ENCODE measurements at places on chromosomes 2 and 18.
A peak's percentile ranks its signal among the peaks of the same experiment; 100 is the strongest.

DNA sequence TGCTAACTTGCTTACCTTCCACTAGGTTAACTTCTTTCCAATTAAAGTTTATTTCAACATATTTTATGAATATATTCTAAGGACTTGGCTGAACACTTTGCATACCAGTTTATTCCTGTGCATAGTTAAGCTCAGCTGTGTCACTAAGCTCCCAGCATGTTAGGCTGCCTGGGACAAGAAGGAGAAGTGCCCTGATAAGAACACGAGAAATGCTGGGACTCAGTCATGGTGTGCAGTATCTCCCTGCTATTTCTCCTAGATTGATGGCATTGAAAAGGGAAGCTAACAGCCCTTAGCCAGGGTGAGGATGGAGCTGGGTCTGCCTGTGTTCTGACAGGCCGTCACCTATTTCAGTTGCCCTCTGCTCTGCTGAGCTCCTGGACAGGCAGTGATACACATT lies 164.3 kb downstream of the TRABD2A start:
- DNase-seq: no peak

DNA sequence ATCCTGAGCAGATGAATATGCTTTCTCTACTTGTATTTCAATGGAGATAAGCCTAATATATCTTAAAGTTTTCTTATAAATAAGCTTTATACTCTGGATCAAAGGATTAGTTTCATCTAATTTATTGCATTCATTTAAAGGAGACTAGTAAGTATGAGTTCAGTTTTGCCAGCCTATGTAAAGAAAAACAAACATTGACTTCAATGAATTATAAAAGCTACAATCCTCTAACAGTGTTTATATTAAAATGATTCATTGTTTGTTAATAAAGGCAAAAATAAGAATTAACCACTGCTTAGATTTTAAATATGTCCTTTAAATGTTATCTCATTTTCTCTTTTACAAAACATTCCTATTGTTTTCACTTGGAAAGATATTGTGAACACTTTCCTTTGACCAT lies 566.0 kb downstream of the EPHA4 start:
- DNase-seq: no peak

DNA sequence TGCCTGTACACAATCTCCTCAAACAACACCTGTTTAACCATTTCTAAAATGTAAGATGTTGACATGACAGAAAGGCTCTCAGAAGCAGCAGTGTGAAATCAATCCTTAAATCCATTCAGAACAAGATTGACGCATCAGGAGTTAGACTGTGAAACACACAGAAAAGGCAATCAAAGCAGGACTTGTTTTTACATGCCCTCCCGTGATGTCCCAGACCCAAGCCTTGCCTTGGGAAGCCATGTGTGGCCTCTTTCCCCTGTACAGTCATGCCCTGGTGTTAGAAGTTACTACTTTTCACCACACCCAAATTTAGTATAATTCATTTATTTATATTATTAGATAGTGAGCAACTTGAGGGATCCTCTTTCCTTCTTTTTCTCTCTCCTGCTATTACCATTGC lies 115.7 kb downstream of the NCKAP5 start:
- no peak for DNase-seq

DNA sequence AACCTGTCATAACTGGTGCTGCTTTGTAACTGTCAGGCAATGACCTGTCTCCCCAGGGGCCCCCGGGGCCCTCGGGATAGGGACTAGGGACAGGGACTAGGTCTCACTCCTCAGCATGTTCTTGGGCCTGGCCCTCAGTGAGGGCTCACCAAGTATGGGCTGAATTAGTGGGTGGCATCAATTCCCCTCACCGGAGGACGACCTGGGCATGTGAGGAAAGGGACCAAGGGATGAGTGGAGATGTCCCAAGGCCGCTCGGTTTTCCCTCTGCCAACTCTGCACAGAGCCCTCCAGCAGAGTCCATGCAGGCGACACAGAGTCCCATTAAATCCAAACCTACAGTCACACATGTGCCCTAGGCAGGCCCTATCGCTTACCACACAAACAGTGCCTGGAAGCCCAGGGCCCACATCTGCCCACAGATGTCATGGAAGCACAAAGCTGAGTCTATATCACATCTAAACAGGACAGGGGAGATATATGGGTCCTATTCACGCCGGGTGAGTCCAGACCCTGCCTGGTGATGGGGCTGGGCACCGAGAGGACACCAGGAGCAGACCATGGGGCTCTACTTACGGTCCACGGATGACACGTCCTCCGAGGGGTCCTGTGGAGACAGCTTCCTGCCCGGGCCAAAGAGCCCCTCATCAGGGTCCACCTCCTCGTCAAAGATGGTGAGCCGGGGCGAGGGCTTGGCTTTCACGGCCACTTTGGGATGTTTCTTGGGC lies 26.6 kb downstream of the HS1BP3 start:
- DNase-seq: no peak

GRCh38 chr2:230865766-230866755 lies 1.3 kb downstream of the ITM2C start:
- no peak for DNase-seq

DNA sequence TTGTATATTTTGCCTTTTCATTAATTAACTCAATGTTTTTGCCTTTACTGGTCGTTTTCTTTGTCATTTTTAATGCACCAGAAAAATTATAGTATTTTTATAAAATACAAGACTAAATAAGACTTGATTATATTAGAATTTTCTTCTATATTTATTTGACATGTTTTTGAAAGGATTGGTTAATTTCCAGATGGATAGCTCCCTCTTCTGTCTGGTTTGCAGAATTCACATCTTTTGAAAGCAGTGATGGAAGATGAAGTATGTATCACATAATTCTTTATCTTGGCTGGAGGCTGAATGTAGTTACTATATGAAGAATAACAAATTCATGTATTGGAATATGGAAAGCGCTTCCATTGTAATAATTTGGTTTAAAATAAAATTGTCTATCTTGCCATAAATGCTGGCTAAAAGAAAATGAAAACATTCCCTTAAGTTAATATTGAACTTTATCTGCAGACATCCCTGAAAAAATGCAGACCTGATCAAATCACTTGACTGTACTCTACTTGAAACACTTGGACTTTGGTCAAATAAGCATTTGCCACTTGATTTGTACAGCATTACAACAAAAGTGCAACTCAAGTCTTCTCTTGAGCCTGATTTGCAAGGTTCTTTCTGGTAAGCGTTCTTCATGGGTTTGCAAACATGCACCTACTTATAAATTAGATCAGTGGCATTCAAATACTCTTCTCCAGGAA lies 86.3 kb upstream of the EFEMP1 start:
- DNase-seq: no peak

- no peak for DNase-seq
Observed at GRCh38 chr2:141260911-141261310, 869.9 kb downstream of the LRP1B start.

DNA sequence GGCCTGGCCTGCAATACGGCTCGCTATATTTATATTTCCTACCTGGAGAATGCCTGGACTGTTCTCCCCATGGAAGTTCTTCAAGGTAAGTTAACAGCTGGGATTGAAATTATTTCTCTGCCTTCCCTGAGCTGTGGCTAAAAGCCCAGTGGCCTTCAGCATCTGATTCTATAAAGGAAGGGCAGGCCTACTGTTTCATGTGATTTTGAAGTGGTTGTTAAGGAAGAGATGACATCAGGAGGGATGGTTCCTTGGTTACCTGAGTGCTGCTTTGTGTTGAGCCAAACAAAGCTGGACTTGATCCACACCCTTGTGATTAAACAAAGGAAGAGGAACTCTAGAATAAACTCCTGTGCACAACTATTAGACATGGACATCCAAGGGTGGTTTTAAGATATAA lies 61.6 kb downstream of the MFSD6 start:
- no peak for DNase-seq

GRCh38 chr18:25710981-25711380 lies 359.0 kb upstream of the ZNF521 start:
- DNase-seq: no peak

GRCh38 chr2:100109986-100110613 lies 32.3 kb downstream of the AFF3 start:
- no peak for DNase-seq

DNA sequence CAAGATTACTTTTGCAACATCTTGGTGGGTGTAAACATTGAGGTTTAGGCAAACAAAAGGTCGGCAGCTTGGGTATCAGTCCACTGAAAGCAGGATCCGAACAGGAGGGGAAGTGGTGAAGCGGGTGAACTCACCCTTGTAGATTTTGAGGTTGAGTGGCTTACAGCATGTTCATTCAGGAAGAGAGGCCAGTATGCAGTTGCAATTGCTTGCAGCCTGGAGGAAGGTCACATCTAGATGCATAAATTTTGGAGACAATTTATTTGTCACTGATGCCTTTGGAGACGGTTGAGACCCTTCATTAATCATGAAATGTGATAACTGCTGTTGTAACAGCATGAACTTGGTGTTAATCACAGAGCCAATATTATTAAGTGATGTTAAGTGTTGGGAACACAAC lies 131.1 kb downstream of the LTBP1 start:
- DNase-seq: no peak

DNA sequence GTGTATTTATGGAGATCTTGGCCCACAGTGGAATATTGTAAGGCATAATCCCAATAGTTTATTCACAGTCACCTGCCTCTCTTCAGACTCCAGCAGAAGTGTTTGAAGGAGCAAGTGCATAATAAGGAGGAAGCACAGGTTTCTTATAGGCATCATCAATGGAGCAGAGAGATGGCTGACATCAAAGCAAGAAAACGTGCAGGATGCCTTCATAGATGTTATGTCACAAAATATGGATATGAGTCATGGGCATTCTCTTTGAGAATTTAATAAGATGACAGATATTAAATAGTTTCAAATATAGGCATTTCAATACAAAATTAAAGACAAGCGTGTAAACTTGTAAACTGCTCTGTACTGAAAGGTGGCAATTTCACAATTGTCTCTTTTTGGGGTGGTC lies 4.0 kb upstream of the RND3 start:
- no peak for DNase-seq

DNA sequence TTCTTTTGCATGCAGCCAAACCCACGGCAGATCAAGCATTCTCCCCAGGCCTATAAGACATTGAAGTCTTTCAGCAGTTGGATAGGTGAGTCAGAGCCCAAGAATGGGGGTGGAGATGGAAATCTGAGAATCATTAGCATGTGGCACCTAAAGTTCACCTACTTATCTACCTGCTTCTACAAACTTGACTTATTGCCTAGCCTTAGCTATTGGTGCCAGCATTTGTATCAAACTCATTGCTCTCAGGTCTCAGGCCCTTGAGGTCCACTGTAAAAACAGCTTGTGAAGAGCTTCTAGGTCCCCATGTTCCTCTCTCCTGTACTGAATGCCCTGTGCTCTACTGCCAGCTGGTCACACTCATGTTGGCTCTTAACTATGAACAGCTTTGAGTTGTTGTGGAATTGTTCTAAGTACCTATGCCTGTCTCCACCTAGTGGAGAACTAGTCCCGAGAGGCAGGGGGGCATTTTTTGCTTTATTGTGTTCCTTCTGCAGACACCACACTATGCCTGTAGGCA lies 278.4 kb upstream of the SPRED2 start:
- DNase-seq: no peak

GRCh38 chr2:172962824-172963223 lies 112.8 kb upstream of the MAP3K20 start:
- DNase-seq: no peak

DNA sequence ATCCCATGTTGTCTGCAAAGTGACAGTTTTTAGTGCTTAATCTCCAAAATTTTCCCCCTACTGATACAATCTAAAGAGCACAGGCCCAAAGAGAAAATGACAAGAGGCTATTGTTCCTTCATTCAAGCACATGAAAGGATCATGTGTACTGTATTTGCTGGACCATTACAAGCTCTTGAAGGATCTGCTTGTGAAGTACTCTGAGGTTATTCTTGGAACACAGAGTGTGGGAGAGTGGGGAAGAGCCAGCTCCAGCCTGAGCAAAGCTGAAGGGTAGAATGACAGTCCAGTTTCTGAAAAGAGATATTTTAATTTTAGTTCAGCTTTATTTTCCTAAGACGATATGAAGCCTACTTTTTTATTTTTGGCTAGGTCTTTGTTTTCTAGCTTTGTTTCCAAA lies 112.2 kb downstream of the GALNT3 start:
- DNase-seq: no peak

DNA sequence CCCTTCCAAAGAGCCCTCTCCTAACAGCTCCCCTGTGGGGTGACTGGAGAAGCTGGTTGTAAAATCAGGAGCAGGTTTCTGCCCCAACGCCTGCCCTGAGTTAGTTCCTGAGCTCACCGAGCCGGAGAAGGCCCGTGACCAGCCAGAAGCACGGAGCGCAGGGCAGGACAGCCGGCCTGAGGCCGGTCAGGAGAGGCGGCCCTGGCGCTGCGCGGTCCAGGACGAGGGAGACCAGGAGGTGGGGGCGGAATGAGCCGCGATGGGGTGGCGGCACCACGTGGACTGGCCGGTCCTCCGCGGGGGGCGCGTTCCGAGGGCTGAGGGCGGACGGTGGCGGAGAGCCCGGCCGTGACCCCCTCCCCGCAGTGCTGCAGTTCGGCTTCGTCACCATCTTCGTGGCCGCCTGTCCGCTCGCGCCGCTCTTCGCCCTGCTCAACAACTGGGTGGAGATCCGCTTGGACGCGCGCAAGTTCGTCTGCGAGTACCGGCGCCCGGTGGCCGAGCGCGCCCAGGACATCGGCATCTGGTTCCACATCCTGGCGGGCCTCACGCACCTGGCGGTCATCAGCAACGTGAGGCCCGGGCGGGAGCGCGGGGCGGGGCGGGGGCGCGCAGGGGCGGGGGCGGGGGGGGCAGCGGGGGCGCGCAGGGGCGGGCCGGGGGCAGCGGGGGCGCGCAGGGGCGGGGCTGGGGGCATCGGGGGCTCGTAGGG lies 29.0 kb downstream of the ANO7 start:
- DNase-seq: peak; percentile 74

DNA sequence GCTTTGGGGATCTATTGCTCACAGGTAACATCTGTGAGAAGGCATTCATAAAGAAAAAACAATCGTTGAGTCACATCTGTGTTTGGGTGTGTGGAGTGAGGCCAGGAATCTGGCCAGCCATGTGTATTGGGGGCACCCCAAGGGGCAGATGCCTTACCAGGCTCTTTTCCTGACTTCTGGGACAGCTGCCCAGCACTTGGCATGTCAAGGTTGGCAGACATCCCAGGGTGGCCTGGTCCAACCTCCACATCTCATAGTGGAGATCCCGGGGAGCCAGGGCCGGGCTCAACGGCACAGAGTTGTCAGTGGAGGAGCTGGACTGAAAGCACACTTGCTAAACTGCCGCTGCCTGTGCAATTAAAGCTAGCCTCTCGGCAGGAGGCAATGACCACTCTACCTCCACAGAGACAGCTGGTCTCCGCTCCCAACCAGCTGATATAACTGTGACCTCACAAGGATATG lies 75.3 kb upstream of the MGAT4A start:
- DNase-seq: no peak

DNA sequence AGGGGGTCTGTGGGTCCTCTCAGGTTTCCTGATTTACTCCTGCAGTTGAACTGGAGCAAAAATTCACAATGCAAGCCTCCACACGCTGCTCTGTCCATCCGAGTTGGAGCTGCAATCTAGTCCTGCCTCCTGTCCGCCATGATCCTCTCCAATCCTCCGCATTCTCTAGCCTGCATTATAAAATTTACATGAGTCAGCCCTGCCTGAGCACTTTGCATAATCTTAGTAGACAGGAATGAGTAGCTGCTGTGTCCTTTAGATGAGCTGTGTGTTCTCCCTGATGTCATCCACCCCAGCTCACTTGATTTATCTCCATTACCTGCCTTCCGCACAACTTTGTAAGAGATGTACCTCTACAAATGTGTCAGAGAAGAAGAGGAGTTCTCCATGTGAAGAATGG lies 355.6 kb downstream of the STK39 start:
- DNase-seq: no peak

All from ovary (tissue), 10 donors.